ENCODE measurements at places on chromosomes 7 and 10. TPM values are rescaled to one million over a fixed set of nuclear protein-coding genes. Genes with fewer than 3 reads are reported as not detected.
A peak's percentile ranks its signal among the peaks of the same experiment; 100 is the strongest.

The SPAM1 gene
- not detected for total RNA-seq

DNA sequence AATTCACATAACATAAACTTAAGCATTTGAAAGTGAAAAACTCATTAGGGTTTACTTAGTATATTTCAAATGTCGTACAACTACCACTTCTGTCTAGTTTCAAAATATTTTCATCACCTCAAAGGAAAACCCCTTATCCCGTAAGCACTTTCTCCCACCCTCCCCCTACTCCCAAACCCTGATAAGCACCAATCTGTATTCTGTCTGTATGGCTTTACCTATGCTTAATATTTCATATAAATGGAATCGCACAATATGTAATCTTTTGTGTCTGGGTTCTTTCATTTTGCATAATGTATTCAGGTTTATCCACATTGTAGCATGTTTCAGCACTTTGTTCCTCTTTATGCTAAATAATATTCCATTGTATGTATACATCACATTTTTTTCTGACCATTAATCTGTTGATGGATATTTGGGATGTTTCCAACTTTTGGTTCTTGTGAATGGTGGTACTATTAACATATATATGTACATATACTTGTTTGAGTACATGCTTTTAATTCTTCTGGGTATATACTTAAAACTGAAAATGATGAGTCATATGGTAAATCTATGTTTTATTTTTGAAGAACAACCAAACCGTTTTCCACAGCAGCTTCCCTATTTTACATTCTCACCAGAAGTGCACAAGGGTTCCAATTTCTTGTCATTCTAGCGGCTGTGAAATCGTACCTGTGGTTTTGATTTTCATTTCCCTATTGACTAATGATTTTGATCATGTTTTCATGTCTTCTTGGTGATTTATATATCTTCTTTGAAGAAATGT lies 6.2 kb upstream of the STARD3NL start:
- H3K4me3 ChIP-seq: no peak overlapping the region
- no peak for DNase-seq
- no peaks in the 10 kb centered on the region for H3K36me3 ChIP-seq

DNA sequence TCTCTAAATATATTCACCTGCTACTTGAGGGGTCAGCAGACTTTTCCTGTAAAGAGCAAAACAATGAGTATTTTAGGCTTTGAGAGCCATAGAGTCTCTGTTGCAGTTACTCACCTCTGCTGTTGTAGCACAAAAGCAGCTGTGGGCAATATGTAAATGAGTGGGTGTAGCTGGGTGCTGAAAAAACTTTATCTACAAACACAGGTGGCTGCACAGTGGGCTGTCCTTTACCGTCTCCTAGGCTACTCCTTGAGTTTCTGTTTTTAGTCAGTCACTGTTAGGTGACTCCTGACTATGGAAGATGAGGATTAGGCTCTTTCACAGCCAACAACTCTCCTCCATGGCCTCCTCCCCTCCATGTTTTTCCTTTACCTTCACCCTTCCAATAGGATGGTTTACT lies 286.1 kb upstream of the C7orf33 start:
- H3K27me3 ChIP-seq: no peaks in the 10 kb centered on the region
- no peak overlapping the region for H3K27ac ChIP-seq
- DNase-seq: no peak
- no peaks in the 10 kb centered on the region for H3K36me3 ChIP-seq
- no peak overlapping the region for H3K4me3 ChIP-seq

DNA sequence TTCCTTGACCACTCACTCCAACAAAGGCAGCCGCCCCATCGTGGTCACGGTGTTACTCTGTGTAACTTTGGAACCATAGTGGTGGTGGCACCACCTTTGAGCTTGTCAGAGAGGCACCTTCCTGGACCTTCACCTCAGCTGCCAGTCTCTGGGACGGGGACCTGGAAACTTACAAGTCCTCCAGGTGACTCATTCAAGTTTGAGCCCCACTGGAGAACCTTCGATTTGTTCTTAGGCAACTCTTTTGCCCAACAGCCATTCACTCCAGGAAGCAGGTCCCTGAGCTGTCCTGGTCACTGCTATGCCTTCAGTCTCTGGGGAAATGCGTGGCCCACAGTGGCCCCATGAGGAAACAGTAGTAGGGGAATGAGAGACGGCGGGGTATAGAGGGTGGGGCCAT lies 17.2 kb downstream of the STX1A start:
- H3K36me3 ChIP-seq: peaks cover 63% of the 10 kb centered on the region
- H3K4me1 ChIP-seq: peaks cover 14% of the 10 kb centered on the region
- H3K4me3 ChIP-seq: no peak overlapping the region

The SPDYE9 gene
- not detected for total RNA-seq

GRCh38 chr7:99504281-99504602 lies 220 bp upstream of the ZKSCAN5 start:
- H3K27ac ChIP-seq: peak overlapping the region; percentile 96
- DNase-seq: no peak
- peaks cover 31% of the 10 kb centered on the region for H3K4me1 ChIP-seq
- H3K27me3 ChIP-seq: no peaks in the 10 kb centered on the region
- H3K4me3 ChIP-seq: peak overlapping the region; percentile 67
- H3K36me3 ChIP-seq: no peaks in the 10 kb centered on the region

- H3K27me3 ChIP-seq: no peaks in the 10 kb centered on the region
- no peak overlapping the region for H3K4me3 ChIP-seq
- DNase-seq: no peak
- no peak overlapping the region for H3K27ac ChIP-seq
Observed at GRCh38 chr10:22803261-22803885, 89.0 kb upstream of the PIP4K2A start.

The ADRA2A gene
- 62.1 TPM for total RNA-seq

- H3K4me1 ChIP-seq: no peaks in the 10 kb centered on the region
- no peaks in the 10 kb centered on the region for H3K27me3 ChIP-seq
- DNase-seq: no peak
- no peak overlapping the region for H3K4me3 ChIP-seq
- H3K36me3 ChIP-seq: no peaks in the 10 kb centered on the region
Observed at GRCh38 chr10:66746711-66747110, 179.1 kb upstream of the LRRTM3 start.

GRCh38 chr10:133325440-133326222 lies 11.1 kb downstream of the CALY start:
- H3K4me3 ChIP-seq: peak overlapping the region; percentile 12
- no peaks in the 10 kb centered on the region for H3K36me3 ChIP-seq
- H3K27me3 ChIP-seq: peaks cover 65% of the 10 kb centered on the region

The LRIT1 gene
- total RNA-seq: not detected

GRCh38 chr10:1624240-1624639 lies 113.1 kb downstream of the ADARB2 start:
- DNase-seq: no peak
- no peaks in the 10 kb centered on the region for H3K36me3 ChIP-seq
- H3K27me3 ChIP-seq: no peaks in the 10 kb centered on the region
- no peak overlapping the region for H3K4me3 ChIP-seq
- no peak overlapping the region for H3K27ac ChIP-seq

DNA sequence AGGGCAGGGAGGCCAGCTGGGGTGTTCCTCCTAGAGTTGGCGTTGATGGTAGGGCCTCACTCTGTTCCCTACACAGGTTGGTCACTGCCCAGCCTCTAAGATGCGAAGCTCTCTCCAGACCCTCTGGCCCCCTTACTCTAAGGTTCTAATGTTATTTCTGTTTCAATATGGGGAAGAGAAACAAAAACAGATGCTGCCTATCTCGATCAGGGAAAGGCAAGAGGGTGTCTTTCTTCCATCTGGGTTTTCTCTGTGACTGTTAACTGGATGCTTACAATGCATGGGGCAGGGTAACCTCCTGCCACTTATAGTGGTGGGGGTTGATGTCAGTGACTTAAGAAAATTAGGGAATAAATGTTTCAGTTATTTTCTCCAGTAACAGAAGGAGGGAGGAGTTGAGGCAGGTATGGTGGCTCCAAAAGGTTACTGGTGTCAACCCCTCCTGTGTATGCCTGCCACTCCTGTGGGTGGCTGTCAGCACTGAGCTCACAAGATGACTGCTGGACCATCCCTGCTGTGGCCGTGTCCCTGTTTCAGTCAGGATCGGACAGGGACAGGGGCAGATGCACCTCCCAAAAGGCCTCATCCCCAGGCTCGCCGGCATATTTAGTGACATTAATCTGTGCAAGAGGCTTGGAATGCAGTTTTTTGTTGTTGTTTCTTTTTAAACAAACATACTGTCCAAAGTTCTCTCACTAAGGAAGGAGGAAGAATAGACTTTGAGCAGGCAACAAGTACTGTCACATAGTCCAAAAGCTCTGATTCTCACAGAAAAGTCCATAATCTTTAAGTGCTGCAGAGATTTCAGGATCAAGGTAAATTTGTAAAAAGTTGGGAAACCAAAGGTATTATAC lies 39.6 kb upstream of the SYPL1 start:
- no peaks in the 10 kb centered on the region for H3K27me3 ChIP-seq
- no peaks in the 10 kb centered on the region for H3K36me3 ChIP-seq
- DNase-seq: no peak
- H3K4me1 ChIP-seq: peaks cover 5% of the 10 kb centered on the region
- H3K4me3 ChIP-seq: no peak overlapping the region

The UCN3 gene
- not detected for total RNA-seq

DNA sequence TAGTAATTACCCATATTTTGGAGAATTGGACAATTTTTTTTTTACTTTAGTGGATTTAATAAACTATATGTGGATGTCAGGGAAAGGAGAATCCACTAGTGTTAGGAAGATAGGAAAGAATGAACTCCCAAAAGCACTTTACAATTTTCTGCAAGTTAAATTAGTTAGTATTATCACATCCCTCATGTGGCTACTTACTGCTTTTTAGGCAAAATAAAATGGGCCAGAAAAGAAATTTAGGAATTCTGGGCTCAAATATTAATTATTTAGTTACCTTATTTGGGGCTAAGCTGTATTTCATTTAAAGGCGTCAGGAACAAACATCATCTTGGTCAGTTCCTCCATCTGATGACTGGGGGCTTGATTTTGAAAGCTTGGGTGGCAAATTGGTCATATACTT lies 4.8 kb upstream of the CUX1 start:
- H3K27me3 ChIP-seq: no peaks in the 10 kb centered on the region
- no peak overlapping the region for H3K4me3 ChIP-seq
- no peaks in the 10 kb centered on the region for H3K36me3 ChIP-seq
- no peak for DNase-seq
- no peaks in the 10 kb centered on the region for H3K4me1 ChIP-seq

The BTBD16 gene
- not detected for total RNA-seq

GRCh38 chr7:155998328-155998691 lies 186.0 kb upstream of the SHH start:
- H3K27me3 ChIP-seq: no peaks in the 10 kb centered on the region
- no peaks in the 10 kb centered on the region for H3K4me1 ChIP-seq
- DNase-seq: no peak
- H3K36me3 ChIP-seq: no peaks in the 10 kb centered on the region

The GRM3 gene
- not detected for total RNA-seq

- H3K36me3 ChIP-seq: peaks cover 50% of the 10 kb centered on the region
- H3K27me3 ChIP-seq: no peaks in the 10 kb centered on the region
- no peak overlapping the region for H3K4me3 ChIP-seq
- no peak for DNase-seq
- H3K4me1 ChIP-seq: peaks cover 4% of the 10 kb centered on the region
Observed at GRCh38 chr7:155683098-155683497, 38.6 kb downstream of the RBM33 start.

The TRIL gene
- total RNA-seq: 2.8 TPM

GRCh38 chr7:139897422-139898090 lies 68.5 kb downstream of the TBXAS1 start:
- no peaks in the 10 kb centered on the region for H3K4me1 ChIP-seq
- no peaks in the 10 kb centered on the region for H3K27me3 ChIP-seq
- no peak for DNase-seq
- H3K27ac ChIP-seq: no peak overlapping the region
- no peaks in the 10 kb centered on the region for H3K36me3 ChIP-seq

DNA sequence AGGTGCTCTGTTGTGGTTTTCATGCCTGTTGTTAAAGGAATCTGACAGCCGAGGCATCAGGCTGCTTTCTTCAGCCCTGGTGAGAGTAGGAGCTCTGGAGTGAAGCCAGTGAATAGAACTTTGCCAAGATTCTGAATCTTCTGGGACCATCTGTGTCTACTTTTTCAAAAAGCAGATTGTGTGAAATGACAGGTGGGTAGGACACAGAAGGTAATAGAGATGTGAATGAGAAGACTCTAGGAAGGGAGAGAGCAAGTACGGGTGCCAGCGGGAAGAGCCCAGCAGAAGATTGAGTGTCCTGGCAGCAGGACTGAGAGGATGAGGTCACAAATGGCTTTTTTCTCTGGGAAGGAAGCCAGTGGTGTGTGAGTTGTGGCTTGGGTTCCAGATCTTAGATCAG lies 429.2 kb downstream of the SDK1 start:
- H3K4me1 ChIP-seq: no peaks in the 10 kb centered on the region
- no peak overlapping the region for H3K27ac ChIP-seq
- DNase-seq: no peak
- H3K27me3 ChIP-seq: no peaks in the 10 kb centered on the region

GRCh38 chr10:28850784-28851183 lies 173.5 kb downstream of the BAMBI start:
- no peaks in the 10 kb centered on the region for H3K27me3 ChIP-seq
- DNase-seq: no peak
- H3K4me1 ChIP-seq: peaks cover 8% of the 10 kb centered on the region
- no peaks in the 10 kb centered on the region for H3K36me3 ChIP-seq
- no peak overlapping the region for H3K4me3 ChIP-seq

The NKX1-2 gene
- not detected for total RNA-seq

DNA sequence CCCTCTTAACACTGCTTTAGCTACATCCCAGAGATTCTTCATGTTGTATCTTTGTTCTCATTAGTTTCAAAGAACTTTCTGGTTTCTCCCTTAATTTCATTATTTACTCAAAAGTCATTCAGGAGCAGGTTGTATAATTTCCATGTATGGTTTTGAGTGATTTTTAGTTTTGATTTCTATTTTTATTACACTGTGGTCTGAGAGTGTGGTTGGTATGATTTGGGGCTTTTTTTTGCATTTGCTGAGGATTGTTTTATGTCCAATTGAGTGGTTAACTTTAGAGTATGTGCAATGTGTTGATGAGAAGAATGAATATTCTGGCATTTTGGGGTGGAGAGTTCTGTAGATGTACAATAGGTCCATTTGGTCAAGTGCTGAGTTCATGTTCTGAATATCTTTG lies 37.9 kb upstream of the CAPZA2 start:
- no peaks in the 10 kb centered on the region for H3K36me3 ChIP-seq
- H3K4me1 ChIP-seq: no peaks in the 10 kb centered on the region
- H3K4me3 ChIP-seq: no peak overlapping the region
- H3K27ac ChIP-seq: no peak overlapping the region
- DNase-seq: no peak

DNA sequence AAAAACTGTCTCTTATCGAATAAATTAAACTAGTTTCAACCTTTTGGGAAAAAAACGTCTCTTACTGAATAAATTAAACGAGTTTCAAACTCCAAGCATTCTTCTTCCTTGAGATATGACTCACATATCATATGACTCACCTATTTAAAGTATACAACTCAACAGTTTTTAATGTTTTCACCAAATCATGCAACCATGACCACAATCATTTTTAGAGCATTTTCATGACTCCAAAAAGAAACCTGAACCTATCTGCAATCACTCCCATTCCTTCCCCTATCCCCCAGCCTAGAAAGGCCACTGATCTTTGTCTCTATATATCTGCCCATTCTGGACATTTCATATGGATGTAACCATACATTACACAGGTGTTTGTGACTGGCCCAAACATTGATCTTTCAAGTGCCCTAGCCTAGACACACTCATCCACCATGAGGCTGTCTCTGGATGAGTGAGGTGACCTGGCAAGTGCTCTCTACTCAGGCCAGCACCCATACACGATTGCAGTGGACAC lies 115.3 kb downstream of the PIP4K2A start:
- H3K27me3 ChIP-seq: no peaks in the 10 kb centered on the region
- no peak for DNase-seq
- H3K4me3 ChIP-seq: no peak overlapping the region
- peaks cover 10% of the 10 kb centered on the region for H3K36me3 ChIP-seq

The ANKRD2 gene
- not detected for total RNA-seq

- no peak overlapping the region for H3K4me3 ChIP-seq
- no peaks in the 10 kb centered on the region for H3K27me3 ChIP-seq
- H3K36me3 ChIP-seq: no peaks in the 10 kb centered on the region
- no peak for DNase-seq
- H3K27ac ChIP-seq: no peak overlapping the region
Observed at GRCh38 chr10:96266118-96266770, 5.1 kb downstream of the BLNK start.

The ELN gene
- 70.1 TPM for total RNA-seq

Measured in tibial nerve (tissue), 4 donors.